ENCODE measurements at places on chromosomes 7 and 10.

DNA sequence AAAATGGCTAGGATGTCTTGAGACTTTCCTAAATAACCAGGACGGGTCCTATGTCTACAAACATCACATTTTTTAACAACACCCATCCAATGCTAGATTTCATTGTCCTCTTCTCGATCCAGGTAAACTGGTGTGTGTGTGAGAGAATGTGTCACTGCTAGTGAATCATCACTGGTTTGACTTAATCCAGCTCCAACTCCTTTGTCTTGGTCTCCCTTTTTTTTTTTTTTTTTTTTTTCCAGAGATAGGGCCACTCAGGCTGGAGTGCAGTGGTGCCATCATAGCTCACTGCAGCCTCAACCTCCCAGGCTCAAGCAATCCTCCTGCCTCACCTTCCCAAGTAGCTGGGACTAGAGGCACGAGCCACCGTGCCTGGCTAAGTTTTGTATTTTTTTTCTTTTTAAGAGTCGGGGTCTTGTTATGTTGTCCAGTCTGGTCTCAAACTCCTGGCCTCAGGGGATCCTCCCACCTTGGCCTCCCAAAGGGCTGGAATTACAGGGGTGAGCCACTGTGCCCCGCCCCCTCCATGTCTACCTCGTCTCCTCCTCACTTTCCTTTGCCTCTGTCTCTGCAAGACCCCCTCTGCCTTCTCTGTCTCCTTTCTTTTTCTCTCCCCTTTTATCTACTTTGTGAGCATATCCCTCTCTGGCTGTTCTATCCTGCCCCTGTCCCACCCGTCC lies 2.2 kb upstream of the UFSP1 start:
- DNase-seq = peak; percentile 72

DNA sequence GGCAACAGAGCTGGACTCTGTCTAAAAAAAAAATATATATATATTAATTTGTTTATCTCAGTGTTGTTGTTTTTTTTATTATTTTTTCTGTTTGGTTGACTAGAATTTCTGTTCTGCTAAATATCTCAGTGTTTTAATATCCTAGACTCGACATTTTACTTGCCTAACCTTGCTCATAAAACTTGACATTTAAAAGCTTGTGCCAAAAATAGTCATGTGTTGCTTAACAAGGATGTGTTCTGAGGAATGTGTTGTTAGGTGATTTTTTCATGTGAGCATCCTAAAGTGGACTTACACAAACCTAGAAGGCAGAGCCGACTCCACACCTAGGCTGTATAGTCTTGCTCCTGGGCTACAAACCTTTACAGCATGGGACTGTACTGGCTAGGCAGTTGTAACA lies 23.1 kb downstream of the NRBF2 start:
- no peak for DNase-seq

DNA sequence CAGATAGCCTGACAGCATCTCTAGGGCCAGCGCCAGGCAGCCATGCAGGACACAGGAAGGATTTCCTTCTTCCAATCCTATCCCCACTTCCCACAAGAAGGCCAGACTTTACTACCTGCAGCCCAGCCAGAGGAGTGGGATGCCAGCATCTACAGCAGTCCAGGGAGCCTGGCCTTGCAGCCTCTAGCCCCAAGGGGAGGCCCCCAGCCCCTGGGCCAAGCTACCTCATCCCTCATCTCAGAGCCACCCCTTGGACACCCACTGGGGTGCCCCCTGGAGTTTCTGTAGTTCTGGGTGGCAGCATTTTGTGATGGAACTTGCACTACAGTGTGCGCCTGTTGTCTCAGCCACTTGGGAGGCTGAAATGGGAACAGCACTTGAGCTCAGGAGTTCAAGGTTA lies 170.8 kb upstream of the PODXL start:
- DNase-seq = no peak

DNA sequence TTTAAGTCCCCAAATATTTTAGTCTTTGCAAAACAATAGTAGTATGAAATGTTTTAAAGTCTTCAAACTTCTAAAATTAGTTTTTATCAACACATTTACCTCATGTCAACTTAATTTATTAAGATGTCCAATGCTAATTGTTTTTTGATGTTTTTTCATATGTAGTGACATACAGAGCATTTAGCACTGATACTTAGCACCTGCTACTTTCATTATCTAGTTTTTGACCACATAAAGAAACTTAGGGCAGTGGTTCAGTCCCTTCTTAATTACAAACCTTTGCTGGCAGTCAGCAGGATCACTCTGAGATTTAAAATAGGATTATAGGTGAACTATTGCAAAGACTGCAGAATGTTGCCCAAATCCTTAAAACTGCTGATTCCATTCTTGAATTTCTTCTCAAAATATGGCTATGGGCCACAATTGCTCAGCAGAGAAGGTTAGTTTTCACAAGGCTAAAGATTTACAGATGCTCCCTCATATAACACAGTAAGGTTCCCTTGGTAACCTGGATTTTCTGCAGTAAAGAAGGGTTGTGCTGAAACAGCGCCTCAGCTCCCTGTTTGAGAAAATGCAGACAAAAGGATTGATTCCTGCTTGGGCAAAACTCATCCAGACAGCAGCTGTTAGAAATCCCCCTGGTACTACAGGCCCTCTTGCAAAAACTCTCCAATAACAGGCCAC lies 3.4 kb downstream of the GPR85 start:
- DNase-seq = peak; percentile 72

DNA sequence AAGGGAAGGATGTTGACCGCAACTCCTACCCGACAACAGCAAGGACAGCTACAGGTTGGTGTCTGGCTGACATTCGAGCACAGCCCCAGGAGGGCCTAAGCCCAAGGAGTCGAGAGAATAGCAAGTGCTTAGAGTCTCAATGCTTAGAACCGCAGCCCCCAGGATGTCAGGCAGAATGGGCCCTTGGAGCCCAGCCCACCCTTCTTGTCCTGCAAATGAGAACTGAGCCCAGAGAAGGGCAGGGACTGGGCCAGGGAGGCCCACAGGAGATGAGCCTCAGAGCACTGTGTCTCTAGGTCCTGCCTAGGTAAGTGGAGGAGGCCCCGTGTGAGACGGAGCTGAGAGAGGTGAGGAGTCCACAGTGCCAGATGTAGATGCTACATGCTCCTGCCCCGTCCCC lies 173.3 kb upstream of the ZMIZ1 start:
- no peak for DNase-seq

DNA sequence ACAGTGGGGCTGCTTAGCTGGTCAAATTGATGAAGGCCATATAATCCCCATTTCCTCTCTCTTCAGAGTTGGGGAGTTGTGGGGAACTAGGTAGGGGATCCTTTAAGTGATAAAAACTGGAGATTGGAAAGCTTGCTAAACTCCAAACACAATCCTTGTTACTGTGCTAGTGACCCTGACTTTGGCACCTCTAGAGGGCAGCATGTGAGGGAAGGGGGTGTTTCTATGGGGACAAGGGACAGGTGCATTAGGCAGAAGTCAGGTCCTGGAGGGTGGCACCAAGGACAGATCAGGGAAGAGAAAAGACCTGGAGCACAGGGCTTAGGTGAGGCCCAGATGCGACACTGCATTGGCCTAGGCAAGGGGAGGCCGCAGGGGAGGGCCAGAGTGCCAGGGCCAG lies 66.9 kb downstream of the CDHR3 start:
- DNase-seq = no peak

DNA sequence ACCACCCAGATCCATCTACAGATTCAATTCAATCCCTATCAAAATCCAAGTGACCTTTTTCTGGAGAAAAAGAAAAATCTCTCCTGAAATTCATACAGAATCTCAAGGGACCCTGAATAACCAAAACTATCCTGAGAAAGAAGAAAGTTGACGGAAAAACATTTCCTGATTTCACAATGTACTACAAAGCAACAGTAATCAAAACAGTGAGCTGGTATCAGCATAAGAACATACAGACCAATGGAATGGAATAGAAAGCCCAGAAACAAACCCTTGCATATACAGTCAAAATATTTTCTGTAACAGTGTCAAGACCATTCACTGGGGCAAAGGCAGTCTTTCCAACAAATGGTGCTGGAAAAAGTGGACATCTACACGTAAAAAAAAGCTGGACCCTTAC lies 89.9 kb downstream of the JMJD1C start:
- no peak for DNase-seq

DNA sequence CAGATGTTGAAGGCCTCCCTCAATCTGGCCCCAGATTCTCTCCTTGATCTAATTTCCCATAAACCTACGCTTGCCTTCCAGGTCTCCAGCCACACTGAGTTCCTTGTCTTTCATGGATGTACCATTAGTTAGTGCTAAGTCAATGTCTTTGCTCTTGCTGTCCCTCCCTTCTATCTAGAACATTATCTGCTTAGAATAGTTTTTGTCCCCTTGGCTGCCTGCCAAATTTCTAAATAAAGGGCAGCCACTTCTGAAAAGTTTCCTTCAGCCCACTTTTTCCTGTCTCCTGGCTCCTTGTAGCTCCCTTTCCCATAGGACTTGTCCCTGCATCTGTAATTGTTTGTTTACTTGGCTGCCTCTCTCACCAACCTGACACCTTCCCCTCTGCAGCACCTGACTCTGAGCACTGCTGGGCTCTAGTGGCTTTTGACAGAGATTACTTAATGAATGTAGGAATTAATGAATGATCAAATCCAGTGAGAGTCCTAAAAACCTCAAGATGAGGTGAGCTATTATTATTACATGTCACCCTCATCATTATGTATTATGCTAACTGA lies 58.3 kb downstream of the CXCL12 start:
- DNase-seq = no peak
